ENCODE measurements at places on chromosomes 3 and 15.
A peak's percentile ranks its signal among the peaks of the same experiment; 100 is the strongest.

DNA sequence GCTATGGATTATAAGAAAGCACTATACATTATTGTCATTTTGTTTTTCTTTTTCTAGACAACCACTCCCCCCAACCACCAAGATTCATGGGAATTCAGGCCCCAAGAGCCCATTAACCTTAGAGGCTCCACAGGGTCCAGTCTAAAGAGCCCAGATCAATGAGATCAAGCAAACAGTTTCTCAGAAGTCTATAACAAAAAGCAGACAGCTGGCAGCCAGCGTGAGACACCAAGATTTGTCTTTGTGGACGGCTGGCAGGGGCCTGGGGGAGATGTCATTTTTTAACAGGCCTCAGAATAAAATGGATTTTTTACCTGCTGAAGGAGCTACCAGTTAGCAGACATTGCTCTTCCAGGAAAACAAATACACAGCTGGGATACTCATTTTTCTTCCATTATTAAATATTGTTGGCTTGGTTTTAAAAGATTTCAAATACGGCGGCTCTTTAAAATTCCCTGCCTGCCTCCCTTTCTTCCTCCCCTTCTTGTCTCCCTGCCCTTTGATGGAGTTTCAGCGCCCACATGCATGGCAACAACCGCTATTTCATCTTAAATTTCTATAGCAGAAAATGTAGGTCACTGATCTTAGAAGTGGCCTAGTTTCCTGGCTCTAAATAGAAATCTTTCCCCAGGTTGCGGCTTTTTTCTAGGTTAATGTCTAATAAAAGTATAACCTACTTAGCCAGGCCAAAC, 130.6 kb downstream of the FAM174B start:
- DNase-seq: no peak

DNA sequence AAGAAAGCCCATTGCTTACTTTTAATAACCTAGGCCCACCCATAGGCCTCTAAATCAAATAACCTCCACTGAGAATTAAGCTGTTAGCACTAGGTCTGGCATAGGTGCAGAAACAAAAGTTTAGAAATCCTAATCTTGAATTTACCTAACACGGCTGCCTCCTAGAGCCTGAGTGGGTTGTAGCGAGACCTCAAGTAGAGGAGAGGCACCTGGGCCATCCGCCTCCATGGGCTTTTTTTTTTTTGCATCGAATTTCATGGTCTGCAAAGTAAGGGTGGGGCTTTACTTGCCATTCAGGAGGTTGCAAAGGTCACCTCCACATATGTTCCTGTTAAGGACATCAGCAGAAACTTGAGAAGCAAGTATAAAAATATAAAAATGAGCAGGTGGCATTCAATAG, 6.6 kb upstream of the TPM1 start:
- DNase-seq: no peak

DNA sequence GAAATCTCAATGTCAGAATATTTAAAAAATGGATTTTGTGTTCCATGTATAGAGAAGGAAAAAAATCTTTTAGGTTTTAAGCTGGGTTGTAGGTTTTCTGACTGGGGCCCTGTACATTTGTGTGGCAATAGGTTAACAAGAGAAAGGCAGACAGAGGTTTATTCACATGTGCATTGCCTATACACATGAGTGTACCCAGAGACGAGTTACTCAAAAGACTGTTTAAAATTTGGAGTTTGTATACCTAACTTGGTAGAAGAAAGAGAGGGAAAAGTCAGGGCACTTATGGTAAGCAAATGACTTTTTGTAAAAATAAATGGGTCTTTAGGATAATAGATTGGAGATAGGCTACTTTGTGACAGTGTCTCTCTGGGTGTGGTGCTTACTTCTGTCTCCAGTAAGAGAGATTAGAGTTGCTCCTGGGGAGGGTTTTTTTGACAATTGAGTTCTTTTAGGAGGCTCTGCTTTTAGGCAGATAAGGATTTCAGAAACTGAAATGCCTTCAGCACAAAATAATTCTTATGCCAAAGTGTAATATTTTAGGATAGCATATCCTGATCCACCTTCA, 225.2 kb downstream of the TCF12 start:
- DNase-seq: no peak

DNA sequence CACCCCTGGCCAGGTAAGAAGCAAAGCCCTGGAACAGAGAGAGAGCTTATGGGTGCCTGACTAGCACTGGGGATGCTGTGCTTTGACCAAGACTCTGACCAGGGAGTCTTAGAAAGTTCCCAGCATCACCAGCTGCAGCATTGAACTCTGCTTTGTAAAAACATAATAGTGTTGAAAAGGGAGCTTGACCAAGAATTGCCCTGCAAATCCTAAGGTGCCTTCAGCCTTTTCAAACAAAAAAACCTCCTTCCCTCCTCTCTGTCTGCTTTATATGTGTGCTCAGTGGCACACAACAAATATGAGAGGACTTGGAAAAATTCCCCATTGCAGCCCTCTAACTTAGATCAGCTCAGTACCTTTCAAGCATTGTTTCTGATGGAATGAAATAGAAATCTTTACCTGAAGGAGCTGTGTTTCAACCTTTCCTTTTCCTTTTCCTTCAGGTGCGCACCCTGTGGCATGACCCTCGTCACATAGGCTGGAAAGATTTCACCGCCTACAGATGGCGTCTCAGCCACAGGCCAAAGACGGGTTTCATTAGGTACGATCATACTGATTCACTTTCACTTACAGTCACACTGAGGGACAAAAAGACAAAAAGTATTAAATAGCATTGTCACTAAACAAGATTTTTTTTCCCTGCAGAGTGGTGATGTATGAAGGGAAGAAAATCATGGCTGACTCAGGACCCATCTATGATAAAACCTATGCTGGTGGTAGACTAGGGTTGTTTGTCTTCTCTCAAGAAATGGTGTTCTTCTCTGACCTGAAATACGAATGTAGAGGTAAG, 13.0 kb downstream of the THBS1 start:
- DNase-seq: no peak

DNA sequence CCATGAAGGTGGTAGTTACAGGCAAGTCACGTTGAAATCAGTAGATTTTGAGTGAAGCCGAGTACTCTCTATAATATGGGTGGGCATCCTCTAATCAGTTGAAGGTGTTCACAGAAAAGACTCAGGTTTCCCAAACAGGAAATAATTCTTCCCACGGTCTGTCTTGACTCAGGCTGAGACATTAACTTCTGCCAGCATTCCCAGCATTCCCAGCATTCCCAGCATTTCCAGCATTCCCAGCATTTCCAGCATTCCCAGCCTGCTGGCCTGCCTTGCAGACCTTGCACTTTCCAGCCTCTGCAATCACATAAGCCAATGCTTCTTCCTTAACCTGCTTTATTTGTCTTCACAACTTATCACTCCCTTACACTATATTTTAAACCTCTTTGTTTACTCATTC, 542.3 kb upstream of the ROBO2 start:
- DNase-seq: no peak

GRCh38 chr3:196914866-196915265, 27.5 kb downstream of the NCBP2 start:
- no peak for DNase-seq

DNA sequence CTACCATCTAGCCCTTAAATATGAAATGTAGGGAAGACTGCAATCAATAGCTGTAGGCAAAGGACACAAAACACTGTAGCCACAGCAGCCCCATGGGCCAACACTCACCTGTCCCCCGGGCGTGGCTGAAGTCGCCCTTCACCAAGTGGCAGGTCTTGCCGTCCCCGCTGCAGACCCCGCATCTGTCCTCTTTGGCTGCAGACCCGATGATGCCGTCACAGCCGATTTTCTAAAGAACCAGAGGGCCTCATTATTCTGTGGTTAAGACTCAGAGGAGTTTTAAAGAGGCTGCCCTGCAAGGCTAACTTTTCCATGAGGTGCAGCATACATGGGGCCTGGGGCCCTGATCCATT, 245.6 kb downstream of the ADAMTS17 start:
- DNase-seq: no peak

DNA sequence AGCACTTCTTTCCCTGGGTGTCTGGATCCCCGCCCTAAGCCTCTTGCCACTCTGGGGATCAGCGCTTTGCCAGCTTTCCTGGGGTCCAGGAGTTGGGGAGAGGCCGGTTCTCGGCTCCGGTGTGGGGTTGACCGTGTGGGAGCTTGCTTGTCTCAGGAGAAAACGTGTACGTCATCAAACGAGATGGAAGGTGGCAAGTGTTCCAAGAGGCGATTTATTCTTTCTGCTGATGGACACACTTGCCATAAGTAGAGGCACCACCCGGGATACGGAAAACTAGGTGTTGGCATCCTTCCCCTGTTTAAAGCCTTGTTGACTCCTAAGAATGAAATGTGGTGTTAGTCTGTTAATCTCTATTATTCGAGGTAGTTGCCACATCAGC, 295 bp downstream of the ZWILCH start:
- DNase-seq: no peak

DNA sequence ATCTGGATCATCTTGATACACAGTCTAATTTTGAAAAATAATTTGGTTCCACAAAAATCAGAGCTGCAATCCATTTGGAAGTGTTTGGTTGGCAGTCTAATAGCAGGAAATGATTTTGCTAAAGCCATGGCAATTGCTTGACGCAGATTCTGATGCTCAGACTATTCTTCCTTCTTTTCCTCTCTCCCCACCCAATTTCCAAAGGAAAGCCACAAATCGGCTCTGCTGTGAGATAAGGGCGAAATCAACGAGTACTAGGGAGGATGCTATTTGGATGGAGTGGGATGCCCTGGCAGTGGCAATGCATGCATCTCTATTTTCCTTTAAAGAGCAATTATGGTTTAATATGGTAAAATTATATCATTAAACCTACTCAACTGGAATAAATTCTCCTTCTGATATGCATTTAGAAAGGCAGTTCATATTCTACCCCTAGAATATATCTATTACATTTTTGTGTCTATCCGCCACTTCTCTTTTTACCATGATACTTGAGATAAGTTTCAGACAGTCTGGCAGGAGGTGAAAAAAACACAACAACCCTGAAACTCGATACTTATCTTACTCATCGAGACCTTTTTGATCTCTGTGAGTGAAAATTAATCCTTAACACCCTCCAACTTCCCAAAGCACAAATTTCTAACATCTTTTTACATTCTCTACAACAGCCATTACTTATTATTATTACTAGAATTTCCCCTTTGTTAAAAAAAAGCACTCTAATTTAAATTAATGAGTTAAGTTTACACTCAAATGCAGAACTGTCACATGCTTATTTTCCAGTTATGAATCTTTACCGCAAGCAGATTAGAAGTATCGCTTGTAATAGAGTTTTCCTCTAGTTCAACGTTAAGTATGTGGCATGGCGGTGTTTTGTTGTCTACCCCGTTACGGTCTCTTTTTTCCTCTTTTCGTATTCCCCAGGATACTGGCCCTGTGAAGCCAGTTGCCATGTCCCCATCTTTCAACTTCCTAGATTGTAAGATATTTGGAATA, 433.3 kb downstream of the FOXP1 start:
- DNase-seq: no peak

DNA sequence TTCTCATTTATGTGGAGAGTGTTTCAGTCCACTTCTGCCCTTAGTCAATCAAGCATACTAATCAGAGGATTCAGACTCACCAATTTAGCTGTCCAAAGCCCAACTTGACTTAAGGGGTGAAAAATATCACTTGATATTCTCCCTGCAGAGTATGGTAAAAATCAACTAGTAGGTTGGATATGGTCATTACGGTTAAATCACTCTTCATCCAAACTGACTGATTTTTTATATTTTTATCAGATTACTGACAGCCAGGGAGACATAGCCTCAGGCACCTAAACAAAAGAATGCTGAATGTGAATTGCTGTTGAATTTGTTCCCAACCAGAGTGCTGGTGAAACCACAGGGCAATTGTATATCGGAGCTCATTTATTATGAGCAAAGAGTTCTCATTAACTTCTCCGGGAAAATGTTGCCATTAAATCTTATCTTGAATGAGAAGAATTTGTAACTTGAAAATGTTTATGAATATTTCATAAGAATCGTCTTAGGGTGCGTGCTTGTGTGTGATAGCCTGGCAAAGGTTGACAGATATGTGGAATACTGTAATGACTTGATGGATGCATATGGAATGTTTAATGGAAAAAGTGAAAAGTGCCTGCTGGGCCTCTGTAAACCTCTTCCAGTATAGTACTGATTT, 411.2 kb downstream of the NAALADL2 start:
- no peak for DNase-seq

DNA sequence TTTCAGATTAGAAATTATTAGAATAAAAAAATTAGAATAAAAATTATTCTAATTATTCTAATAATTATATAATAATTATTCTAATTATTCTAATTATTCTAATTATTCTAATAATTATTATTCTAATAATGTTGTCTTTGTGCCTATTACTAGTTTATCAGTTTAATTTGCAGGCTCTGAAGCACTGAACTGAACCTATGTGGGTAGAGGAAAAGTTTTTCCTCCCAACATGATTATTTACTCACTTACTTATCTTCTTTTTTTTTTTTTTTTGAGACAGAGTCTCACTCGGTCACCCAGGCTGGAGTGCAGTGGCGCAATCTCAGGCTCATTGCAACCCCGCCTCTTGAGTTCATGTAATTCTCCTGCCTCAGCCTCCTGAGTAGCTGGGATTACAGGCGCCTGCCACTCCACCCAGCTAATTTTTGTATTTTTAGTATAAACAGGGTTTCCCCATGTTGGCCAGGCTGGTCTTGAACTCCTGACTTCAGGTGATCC, 39.7 kb upstream of the C15orf39 start:
- no peak for DNase-seq

GRCh38 chr15:81758818-81759284, 287.0 kb downstream of the MEX3B start:
- DNase-seq: peak; percentile 68

DNA sequence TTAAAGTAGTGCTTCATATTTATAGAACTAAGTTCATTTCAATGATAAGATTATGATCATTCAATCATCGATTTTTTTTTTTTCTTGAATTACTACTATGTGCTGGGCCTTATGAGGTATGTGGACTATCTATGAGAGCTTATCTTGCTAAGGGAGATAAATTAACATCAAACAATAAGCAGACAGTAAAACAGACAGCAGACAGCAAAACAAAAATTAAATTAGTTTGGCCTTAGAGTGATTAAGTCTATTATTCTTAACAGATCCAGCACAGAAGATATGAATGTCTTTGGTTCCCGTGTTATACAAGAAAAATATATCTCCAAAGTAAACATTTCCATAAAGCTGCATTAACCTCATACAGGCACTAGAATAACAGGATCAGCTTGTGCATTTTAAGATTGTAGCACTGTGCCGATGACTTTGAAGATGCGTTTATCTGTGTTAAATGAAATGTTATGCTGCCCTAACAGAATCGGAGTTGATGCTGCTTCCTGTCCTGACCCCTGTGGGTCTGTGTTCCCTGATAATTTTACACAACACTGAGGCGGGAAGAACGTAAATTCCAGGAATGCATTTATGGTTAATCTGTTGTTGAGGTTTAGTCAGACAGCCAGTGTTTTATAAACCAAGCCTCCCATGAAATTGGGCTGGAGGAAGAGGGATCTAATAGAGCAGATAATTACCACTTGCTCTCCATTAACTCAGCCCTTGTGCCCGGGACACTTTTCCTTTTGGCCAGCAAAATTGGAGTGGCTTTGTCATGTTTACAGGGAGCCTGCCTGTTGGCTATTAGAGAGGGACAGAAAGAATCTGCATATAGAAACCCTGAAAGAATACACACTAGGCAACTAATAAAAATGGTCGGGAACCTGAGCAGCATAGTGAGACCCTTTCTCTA, 80.8 kb downstream of the GHSR start:
- DNase-seq: no peak

- no peak for DNase-seq
Measured at GRCh38 chr3:45211466-45212094, 14.5 kb downstream of the TMEM158 start.

All from left kidney (tissue), 8 donors.